Stimulated activated CD4-positive, alpha-beta T cell treated with anti-CD3 and anti-CD28 coated beads, Interleukin-1b, Interleukin-23, amount 100 ng/mL, for 1 hour (primary cell): ENCODE measurements at places on chromosomes 6 and 20.

GRCh38 chr6:77492530-77492929, 29.2 kb upstream of the HTR1B start:
- DNase-seq, result no peak

GRCh38 chr20:9141070-9141469, 72.2 kb downstream of the PLCB4 start:
- no peak for DNase-seq

- DNase-seq, result no peak
These were observed 16.5 kb upstream of the EFHC1 start for GRCh38 chr6:52403627-52404026.

GRCh38 chr20:51111290-51111689, 88.4 kb upstream of the KCNG1 start:
- no peak for DNase-seq

DNA sequence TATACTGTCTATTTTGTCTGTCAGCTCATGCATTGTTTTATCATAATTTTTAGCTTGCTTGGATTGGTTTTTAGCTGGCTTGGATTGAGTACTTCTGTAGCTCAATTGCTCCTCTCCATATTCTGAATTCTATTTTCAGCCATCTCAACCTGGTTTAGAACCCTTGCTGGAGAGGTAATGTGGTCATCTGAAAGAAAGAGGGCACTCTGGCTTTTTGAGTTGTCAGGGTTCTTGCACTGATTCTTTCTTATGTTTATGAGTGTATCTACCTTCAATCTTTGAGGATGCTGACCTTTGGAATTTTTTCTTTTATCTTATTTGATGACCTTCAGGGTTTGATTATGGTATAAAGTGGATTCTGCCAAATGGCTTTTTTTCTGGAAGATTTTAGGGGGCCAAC, 632.7 kb upstream of the ID4 start:
- DNase-seq, result no peak

- no peak for DNase-seq
These were observed 1.3 kb downstream of the DUSP15 start for GRCh38 chr20:31868853-31869672.

DNA sequence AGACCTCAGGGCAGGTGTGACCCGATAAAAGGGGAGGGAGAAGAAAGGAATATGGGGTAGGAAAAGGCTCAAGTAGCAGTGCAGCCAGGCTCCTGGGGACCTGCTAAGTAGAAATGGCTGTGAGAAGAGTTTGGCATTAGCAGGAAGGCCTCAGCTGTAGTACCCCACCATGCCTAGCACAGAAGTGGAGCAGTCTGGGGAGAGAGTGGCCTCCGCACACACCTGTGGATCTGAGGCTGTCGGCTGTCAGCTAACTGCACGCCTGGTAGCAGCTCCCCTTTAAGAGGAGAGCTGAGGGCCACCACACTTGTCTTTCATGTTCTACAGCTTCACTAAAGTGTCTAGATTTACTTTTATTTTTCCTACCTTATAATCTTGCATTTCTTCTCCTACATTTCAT, 24.6 kb downstream of the PDE7B start:
- DNase-seq, result no peak

DNA sequence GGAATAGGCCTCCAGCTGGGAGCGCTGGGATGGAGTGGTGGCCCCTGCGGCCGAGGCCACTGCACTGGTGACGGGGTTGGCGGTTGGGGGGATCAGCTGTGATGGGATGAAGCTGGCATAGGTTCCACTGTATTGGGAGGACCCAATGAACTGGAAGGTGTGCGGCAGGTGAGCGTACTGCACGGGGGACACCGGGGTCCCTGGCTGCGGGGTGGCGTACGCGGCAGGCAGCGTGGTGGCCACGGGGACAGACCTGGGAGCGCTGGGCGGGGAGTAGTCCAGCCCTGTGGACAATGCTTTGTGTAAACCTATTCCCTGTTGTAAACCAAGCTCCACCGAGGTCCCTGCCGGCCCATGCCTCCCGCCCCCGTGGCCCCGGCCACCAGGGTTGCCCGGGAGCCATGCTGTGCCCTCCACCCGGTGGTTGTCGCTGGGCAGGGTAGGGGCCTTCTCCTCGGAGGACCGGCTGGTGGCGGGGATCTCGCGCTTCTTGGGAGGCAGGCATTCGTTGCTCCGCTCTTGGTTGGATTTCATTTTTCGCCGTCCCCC, 89.5 kb downstream of the GMPR start:
- no peak for DNase-seq

- no peak for DNase-seq
These were observed 128.5 kb upstream of the CDYL start for GRCh38 chr6:4647414-4648365.

GRCh38 chr6:136083540-136083939, 166.6 kb downstream of the MTFR2 start:
- no peak for DNase-seq

GRCh38 chr20:11379257-11380011, 538.3 kb upstream of the BTBD3 start:
- DNase-seq, result no peak
